Stimulated activated CD8-positive, alpha-beta memory T cell treated with anti-CD3 and anti-CD28 coated beads, Interleukin-7, amount 100 ng/mL, for 24 hours (primary cell): ENCODE measurements at places on chromosomes 4 and X.
A peak's percentile ranks its signal among the peaks of the same experiment; 100 is the strongest.

- DNase-seq = no peak
These were observed 9.6 kb upstream of the SLAIN2 start for GRCh38 chr4:48331577-48332330.

DNA sequence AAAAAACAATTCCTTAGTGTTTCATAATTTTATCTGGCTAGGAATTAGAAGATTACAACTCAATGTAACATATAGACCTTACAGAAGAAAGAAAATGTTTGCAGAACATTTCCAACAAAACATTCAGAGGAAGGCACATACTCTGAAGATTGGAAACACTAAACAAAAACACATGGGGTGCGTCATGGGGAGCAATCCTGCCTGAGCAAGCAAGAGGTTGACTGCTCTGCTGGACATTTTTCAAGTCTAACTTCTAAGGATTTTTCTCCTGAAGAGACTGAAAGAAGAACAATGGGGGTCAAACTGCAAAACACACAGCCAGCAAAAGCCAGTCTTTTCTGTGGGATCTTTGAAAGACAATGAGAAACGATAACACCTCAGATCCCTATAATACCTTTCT, 182.8 kb downstream of the GUCY2F start:
- no peak for DNase-seq

DNA sequence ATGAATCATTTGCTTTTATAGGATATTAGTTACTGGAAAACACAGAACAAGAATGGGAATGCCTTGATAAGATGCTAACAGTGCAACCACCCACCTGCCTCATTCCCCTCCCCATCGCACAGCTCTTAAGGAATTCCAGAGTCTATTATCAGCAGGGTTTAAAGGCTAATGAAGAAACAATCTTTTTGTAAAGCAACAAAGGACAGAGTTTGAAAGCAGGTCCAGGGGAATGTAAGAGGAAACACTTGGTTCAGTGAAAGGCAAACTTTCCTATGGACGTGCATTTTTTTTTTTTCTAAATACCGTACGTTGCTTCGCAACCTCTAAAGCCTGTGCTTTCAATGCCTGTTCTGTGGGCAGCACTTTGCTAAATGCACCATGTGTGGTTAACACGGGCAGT, 92.5 kb downstream of the GPR50 start:
- DNase-seq = no peak

GRCh38 chrX:71909956-71910355, 689 bp upstream of the NHSL2 start:
- DNase-seq = no peak

DNA sequence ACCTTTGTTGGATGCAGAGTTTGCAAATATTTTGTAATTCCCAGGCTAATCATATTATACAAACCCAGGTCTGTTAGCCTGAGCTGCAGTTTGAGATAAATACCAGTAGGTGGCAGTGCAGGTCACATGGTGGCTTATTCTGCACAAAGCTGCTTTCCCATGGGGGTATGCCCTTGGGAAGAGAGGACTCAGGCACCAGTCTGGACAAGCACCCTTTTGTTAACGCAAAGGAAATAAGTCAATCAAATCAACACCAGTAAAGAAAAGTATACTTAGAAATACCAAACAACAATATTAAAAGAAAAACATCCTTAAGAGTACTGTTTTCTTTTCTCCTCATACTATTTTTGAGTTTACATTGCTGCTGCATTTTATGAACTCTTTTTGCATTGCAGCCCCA, 389.0 kb upstream of the ZFP42 start:
- DNase-seq = no peak

GRCh38 chr4:7103031-7103606, 35.3 kb upstream of the GRPEL1 start:
- DNase-seq = peak; percentile 65

DNA sequence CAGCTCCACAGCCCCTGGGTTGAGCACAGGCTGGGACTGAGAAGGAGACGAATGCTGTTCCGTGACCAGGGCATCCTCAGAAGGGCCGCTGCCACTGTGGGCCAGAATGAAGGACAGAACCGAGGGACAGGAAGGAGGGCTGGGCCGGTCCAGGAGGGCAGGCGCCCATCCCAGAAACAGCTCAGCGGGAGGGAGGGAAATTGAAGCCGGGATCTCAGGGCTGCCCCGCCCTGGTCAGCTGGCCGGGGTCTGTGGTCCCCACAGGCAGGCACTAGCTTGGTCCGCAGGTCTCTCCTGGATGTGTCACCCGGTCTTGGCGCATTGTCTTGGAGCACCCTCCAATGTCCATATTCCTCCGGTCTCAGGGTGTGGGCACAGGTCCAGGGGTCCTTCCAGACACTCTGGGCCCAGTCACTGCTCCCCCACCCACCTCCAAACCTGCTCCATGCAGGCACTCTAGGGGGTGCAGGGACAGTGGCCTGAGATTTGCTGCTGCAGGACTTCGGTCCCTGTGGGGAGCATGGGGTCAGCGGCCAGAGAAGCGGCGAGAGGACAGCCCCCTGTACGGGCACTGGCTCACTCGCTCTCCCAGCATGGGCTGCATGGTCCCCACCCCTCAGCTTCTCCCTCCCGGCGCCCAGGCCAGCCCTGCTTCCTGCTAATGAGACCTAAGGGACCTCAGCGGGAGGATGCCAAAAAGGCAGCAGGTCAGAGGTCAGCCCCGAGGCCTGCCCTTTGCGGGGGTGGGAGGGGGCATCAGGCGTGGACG, 23.9 kb upstream of the MXD4 start:
- no peak for DNase-seq

- no peak for DNase-seq
These were observed 290.0 kb upstream of the DIAPH2 start for GRCh38 chrX:96394598-96394997.

DNA sequence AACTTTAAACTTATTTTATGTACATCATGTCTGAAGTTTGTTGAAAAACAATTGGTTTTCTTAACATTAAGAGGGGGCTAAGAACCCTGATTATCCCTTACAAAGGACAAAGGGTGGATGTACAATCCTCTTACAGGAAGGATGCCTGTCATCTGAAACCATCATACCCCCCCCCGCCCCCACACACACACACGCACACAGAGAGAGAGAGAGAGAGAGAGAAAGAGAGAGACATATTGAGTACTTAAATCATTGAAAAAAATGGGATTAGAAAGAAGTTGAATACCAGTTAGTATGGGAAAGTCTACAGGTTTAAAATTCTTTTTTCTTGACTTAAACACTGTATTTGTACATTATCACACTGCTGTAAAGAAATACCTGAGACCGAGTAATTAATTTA, 10.9 kb upstream of the PGM2 start:
- DNase-seq = no peak

DNA sequence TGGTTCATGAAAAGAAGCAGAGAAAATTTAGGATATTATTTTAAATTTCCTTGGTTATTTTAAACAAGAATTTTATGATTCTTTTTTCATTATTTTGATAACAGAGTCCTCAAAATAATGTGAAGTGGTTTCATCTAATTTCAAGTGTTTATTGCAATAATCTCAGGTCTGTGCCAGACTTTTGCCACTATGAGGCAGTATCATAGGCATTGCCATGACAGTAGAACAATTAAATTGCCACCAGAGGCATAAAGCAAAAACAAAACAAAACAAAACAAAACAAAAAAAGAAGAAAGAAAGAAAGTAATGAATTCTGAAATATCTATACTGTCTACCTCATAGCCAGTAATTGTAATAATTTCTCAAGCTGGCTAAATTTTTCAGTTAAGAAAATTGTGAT, 739.2 kb downstream of the KCTD8 start:
- no peak for DNase-seq

DNA sequence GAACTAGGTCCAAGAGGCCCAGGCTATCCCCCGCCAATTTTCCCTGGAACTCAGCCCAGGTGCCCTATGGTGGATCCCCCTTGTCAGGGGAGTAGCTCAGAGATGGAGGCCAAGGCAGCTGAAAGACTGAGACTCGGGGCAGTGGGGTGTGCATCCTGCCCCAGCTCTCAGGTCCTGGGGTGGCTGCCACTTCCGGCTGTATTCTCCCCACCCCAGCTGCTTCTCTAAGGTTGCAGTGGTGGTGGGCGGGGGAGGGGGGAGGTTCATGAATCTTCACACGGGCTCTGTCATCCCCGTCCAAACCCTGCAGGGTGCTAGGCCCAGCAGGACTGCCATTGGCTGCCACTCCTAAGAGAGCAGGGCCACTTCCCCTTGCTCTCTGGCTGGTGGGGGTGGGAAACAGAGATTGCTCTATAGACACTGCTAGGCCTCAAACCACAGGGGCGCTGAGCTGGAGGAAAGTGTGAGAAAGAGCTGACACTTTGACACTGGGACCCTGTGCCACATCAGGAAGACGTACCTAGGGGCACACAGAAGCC, 1.5 kb downstream of the SASH3 start:
- peak; percentile 55 for DNase-seq

- DNase-seq = no peak
These were observed 174.7 kb downstream of the DACH2 start for GRCh38 chrX:86322913-86323312.

DNA sequence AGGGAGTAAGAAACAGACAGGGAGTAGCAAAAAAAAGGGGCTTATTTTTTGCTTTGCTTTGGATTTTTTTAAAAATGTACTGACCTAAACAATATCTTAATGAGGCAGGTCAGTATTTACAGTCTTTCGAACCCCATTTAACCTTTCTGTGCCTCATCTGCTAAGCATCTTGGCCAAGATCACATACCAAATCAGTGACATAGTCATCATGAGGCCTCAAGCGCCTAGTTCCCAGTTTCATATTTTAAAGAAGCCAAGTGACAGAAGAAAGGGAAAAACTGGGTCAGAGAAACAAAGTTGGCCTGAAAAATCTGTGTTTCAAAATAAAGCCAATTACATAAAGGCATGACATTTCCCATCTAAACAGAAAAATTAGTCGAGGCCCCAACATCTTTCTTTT, 94.6 kb upstream of the WDR44 start:
- no peak for DNase-seq

- no peak for DNase-seq
These were observed 46.9 kb downstream of the SUPT20HL2 start for GRCh38 chrX:24266996-24267395.

DNA sequence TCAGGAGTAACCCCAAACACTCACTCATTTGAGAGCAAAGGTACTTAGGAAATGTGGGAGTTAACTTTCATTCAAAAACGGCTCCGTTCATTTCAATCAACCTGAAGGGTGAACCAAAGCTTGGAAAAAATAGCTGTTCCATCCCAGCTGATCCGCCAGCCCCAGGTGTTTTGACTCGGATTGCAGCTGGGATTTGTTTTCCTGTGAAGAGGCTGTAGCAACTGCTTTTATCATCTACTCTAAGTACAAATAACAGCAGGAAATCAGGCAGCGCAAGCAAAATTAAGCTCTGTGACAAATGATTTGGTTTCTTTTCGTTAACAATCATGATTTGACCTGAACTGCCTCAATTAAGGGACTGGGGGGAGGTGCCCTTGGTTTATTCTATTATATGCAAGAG, 154.7 kb downstream of the BEND2 start:
- no peak for DNase-seq

GRCh38 chr4:100166297-100167039, 23.8 kb downstream of the DDIT4L start:
- DNase-seq = no peak

DNA sequence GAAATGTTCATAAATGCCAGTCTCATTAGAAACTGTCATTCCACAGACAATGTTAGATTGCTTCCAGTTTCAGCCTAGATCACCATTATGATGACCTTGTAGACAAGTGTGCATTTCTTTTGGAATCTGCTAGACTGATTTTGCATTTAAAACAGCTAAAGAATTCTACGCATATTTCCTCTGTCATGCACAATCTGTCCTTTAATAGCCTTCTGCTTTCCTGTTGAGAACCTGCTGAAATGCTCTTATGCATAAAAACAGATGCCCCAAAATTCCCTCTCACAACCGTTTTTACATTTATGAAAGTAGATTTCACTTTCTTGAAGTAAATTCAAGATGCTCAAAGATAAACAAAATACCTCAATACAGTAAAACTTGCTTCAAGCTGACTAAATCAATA, 673.3 kb downstream of the GALNTL6 start:
- no peak for DNase-seq

- DNase-seq = no peak
These were observed 34.1 kb downstream of the NAT8L start for GRCh38 chr4:2093265-2093664.

DNA sequence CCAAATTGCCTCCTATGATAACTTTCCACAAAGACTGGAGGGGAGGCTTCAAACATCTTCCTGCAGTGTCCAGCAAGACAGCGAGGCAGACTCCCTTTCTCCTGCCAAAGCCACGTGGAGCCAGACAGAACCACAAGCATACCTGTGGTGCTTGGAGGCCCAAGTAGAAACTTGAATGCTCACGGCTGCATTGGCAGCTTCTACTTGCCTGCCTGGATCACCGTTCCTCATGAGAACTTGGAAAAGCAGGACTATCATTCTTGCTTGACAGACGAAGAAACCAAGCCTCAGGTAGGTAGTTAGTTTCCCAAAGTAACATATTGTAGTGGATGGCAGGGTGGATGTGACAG, 216.3 kb upstream of the SFRP2 start:
- DNase-seq = no peak

DNA sequence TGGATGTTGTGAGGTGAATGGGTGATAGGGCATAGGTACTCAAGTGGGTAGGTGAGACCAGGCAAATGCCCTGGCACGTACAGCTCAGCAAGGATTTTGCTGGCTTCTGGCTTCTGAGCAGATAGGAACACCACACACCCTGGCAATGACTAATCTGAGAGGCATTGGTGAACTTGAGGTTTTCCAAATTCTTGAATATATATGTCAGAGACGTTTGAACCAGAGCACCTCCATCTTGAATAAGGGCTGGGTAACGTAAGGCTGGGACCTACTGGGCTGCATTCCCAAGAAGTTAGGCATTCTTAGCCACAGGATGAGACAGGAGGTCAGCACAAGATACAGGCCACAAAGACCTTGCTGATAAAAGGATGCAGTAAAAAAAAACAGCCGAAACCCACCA, 204.5 kb downstream of the NLGN4X start:
- DNase-seq = no peak

GRCh38 chrX:39440799-39441284, 639.6 kb downstream of the MID1IP1 start:
- DNase-seq = no peak
